Fibroblast of skin of right quadriceps (primary cell): ENCODE measurements at places on chromosomes 2 and 18.
A peak's percentile ranks its signal among the peaks of the same experiment; 100 is the strongest.

GRCh38 chr2:14933753-14934152 is 301.2 kb downstream of the LRATD1 start:
- no peak for DNase-seq

DNA sequence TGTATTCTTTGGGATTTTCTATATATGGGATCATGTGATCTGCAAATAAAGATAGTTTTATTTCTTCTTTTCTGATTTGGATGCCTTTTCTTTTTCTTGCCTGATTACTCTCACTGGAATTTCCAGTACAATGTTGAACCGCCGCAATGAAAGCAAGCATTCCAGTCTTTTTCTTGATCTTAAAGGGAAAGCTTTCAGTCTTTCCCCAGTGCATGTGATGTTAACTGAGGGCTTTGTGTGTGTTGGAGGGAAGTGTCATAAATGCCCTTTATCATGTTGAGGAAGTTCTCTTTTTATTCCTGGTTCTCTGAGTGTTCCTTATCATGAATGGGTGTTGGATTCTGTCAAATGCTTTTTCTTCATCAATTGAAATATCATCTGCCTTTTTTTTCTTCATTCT is 16.9 kb upstream of the CYBRD1 start:
- DNase-seq = no peak

GRCh38 chr2:23491591-23492336 is 106.8 kb downstream of the KLHL29 start:
- no peak for DNase-seq

DNA sequence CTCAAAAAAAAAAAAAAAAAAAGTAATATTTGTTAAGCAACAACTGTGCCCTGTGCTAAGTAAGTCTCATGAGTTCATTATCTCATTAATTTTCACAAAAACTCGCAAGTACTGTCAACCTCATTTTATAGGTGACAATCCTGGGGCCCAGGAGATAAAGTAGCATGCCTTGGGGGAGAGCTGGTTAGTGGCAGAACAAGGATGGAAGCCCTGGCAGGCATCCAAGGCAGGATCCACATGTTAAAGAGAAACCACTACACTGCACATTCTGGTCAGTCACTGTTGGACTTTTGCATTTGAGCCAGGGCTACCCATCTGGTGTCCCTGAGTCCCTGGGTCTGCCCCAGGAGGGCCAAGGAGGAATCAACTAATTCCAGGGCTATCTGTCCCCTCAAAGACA is 54.6 kb downstream of the ZFP36L2 start:
- DNase-seq = peak; percentile 49

DNA sequence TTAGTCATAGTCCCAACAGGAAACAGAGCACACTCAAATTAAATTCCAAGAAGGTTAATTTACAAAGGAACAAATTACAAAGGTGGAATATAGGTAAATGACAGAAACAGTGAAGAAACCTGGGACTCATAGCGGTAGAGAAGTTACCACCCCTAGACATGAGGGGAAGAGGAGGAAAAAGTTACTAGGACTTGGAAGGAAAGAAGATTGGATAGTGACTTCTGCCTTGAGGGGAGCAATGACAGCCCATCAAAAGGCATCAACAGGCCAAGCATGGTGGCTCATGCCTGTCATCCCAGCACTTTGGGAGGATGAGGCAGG is 2.4 kb upstream of the PDE11A start:
- DNase-seq = peak; percentile 16

DNA sequence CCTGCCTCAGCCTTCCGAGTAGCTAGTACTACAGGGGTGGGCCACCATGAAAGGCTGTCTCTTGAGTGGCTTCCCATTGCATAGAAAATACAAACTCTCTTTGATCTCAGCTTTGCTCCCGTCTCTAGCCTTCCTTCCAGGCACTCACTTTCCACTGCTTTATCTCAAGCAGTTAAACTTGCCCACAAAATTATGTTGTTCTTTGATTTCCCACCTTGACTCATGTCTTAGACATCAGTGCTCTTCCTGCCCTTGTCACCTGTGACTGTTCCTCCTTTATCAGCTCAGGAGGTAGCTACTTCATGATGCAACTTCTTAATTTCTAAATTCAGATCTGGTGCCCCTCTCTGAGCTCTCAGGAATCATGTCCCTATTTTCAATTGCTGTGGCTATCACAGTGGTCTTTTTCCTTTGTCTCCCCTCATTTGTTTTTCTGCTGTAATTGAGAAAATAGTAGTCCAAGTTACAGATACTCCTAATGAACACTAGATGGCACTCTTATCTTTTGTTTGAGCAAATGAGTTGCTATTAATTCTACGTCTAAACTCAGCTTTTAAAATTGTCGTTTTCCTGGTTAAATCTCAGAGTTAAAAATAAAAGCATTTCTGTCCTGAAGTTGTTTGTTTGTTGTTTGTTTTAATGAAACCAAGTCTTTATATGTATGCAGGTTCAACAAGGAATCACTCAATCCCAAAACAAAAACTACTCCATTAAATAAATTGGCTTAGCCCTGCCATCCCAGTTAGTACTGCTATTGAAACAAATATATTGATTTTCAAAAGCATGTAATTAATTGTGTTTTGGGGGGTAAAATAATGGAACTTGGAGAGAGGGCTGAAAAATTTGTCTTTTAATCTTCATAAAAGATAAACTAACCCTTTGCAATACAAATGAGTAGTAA is 46.9 kb upstream of the GREB1L start:
- peak; percentile 35 for DNase-seq

DNA sequence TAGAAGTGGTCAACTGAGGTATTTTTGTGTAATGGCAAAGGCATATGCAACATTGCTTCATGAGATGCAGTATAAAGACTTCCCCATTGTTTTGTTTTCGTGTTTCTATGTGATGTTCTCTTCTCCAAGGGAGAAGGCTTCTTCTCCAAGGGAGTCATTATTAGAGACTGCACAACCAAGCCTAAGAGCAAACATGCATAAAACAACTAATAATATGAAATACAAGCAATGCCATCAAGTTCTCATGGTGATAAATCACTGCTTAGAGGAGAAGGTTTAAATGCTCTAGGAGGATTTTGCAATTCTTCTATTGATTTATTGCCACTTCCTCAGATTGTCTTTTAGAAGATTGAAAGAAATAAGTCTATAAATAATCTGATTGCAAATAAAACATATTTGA is 524.4 kb downstream of the IRS1 start:
- peak; percentile 12 for DNase-seq

- peak; percentile 36 for DNase-seq
These were observed 150.3 kb upstream of the DNMT3A start for GRCh38 chr2:25491966-25492532.

- DNase-seq = no peak
These were observed 90.1 kb upstream of the FAM136A start for GRCh38 chr2:70391988-70392387.

- peak; percentile 8 for DNase-seq
These were observed 42.2 kb downstream of the KLHL14 start for GRCh38 chr18:32730620-32731091.

GRCh38 chr2:236988690-236989624 is 96.7 kb upstream of the COPS8 start:
- DNase-seq = peak; percentile 37

GRCh38 chr2:188570370-188570769 is 278.7 kb downstream of the GULP1 start:
- peak; percentile 5 for DNase-seq
